T-helper 17 cell (primary cell): ENCODE measurements at places on chromosomes 16 and 17.

DNA sequence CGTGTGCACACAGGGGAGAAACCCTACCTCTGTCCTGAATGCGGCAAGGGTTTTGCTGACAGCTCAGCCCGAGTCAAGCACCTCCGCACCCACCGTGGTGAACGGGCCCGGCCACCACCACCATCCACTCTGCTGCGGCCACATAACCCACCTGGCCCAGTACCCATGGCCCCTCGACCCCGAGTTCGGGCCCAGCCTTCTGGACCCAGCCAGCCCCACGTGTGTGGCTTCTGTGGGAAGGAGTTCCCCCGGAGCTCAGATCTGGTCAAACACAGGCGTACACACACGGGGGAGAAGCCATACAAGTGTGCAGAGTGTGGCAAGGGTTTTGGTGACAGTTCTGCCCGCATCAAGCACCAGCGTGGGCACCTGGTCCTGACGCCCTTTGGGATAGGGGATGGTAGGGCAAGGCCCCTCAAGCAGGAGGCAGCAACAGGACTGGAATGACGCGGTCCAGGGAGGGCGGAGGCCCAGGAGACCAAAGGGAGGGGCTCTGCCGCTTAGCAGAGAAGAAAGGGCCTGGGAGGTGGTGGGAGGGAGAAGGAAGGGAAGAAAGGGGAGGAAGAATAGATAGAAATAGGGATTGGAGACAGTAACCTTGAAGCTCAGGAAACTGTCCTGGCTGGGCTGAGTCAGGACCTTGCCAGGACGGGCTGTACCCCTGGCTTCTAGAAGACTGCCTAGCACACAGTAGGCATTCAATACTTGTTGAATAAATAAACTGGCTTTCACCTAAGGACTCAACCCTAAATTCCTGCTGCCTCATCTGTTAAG lies 3.6 kb downstream of the ZNF48 start:
- DNase-seq, result no peak

GRCh38 chr17:29838961-29839360 lies 91.1 kb downstream of the SSH2 start:
- DNase-seq, result no peak

- DNase-seq, result no peak
These were observed 41.8 kb downstream of the TEKT5 start for GRCh38 chr16:10652730-10653590.

DNA sequence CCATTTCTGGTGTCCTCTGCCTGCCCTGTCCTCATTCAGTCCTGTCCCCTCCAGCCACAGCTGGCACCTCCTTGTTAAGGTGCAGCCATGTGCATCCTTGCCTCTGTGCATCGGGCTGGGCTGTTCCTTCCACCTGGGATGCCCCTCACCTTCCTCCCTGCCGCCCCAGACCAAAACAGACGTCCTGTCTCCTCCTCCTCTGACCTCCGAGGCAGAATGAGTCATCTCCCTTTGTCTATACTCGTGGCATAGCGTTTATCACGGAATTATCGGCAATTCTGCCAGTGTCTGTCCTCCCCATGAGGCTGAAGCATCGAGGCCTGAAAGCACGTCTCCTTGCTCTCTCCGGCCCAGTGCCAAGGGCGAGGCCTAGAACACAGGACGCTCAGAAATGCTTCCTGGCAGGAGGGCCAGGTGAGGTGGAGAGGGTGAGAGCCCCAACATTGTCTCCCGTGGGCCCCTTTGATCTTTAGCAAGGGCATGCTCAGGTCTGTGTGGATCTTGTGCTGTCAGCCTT lies 4.6 kb downstream of the RAI1 start:
- DNase-seq, result no peak

DNA sequence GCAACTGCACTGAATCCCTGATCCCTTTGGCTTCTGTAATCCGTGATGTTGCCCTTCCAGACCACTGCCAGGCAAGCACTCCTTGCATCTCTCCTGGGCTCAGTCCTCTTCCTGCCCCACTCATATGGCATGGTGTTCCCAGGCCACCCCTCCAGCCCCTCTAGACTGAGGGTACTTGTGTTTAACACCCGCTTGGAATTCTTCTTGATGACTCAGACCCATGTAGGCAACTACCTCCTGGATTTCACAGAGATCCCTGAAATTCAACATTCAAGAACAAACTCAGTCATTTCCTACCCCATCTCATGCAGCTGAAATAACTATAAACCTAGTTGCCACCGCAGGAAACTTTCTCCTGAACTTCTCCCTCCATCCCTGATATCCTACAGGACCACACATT lies 541.9 kb upstream of the CDH11 start:
- no peak for DNase-seq

GRCh38 chr17:8222380-8222629 lies 11.9 kb upstream of the AURKB start:
- DNase-seq, result no peak

DNA sequence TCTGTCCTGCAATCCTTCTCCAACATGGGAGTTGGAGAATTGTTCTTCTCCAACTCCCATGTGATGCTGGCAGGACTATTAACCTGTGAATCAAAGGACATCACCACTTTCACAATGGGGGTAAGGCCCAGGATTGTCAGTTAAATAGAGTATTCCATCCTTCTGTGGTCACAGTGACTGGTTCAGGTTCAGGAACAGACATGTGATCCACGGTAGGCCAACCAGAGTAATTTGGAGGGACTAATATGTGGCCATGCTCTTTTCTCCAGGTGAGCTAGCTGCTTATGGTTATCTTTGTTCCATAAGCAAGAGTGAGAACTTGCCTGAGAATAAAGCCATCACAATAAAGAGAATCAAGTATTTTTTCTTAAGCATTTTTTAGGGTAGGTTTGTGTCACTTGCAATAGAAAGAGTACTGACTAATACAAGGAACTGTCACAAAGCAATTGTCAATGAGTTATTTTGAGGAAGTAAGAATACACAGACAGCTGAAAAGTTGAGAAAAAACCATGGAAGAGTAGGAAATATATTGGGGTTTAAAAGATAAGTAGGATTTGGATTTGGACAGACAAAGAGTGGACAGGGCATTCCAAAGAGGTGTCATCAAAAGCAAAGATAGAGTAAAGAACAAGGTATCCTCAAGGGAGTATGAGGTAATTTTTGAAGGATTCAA lies 63.4 kb downstream of the BRIP1 start:
- no peak for DNase-seq

- no peak for DNase-seq
These were observed 740.9 kb downstream of the CDH8 start for GRCh38 chr16:61295311-61295710.

GRCh38 chr17:18006495-18007239 lies 32.3 kb downstream of the ATPAF2 start:
- DNase-seq, result no peak

DNA sequence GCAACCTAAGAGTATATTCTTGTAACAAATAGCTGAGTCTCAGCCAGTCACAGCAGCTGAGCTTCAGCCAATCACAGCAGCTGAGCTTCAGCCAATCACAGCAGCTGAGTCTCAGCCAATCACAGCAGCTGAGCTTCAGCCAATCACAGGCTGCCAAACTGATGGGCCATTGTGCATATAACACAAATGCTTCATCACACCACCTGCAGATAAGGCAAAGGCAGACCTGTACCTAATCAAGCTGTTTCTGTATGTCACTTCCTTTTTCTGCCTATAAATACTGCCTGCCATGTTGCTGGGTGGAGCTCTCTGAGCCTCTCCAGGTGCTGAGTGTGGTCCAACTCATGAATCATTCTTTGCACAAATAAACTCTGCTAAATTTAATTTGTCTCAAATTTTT lies 19.9 kb downstream of the MYH13 start:
- DNase-seq, result no peak

- DNase-seq, result no peak
These were observed 129.0 kb downstream of the CCDC144A start for GRCh38 chr17:16818821-16819683.

DNA sequence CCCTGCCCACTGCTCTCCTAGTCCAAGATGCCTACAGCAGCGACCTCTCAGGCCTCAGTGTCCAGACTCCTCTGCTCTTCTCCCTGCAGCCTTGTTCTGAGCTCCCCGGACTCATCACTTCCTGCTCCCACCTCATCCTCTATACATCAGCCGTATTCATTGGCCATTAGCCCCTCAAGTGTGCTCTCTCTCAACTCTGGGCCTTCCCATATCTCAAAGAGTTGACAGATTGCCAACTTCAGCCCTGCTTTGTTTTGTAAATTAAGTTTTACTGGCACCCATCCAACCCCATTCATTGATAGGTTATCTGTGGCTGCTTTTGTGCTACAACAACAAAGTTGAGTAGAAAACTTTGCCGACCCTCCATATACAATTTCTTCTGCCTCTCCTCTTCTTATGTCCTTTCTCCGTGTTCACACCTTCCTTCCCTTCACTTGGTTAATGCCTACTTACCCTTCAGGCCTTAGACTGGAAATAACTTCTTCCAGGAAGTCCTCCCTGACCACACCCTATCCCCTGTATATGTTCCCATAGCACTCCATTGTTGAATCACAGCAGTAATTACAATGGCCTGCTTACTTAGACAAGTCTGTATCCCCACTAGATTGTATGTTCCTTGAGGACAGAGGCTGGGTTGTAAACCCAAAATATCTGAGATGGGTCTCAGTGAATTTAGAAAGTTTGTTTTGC lies 63.4 kb upstream of the TANC2 start:
- DNase-seq, result no peak

DNA sequence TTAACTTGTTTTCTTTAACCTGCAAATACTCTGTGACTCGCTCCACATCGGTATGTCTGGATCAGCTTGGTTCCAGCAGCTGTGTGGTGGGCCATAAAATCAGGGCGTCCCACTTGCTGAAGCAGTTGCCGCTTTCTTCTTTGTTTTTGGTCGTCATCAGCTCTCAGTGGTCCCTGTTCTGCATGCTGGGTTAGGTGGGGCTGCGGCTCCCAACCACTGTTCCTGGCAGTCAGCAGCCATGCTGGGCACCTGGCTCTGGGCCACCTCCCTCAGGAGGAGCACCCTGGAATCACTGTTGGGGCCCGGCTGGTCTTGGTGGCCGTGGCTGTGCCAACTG lies 23.0 kb downstream of the MGRN1 start:
- no peak for DNase-seq

DNA sequence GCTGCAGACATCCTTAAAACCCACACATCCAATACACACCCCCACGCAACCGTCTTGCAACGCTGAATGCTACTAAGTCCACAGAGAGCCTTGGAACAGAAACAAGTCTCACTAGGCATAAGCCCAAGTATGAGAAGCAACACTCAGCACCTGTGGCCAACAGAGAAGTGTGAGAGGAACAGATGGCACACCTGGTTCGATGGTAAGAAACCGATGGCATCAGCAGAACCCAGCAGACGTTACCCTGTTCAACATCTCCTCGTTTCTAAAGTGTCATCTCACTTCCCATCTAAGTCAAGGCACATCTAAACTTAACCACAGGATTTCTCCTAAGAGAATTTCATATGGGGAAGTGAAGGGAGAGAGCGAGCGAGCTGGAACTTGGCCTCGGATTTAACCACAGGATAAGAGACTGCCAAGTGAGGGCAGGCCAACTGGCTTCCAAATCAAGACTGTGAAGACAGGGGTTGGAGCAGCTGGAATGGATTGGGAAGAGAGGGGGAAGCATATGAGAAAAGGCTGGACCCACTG lies 41.0 kb downstream of the NXPH3 start:
- DNase-seq, result no peak

DNA sequence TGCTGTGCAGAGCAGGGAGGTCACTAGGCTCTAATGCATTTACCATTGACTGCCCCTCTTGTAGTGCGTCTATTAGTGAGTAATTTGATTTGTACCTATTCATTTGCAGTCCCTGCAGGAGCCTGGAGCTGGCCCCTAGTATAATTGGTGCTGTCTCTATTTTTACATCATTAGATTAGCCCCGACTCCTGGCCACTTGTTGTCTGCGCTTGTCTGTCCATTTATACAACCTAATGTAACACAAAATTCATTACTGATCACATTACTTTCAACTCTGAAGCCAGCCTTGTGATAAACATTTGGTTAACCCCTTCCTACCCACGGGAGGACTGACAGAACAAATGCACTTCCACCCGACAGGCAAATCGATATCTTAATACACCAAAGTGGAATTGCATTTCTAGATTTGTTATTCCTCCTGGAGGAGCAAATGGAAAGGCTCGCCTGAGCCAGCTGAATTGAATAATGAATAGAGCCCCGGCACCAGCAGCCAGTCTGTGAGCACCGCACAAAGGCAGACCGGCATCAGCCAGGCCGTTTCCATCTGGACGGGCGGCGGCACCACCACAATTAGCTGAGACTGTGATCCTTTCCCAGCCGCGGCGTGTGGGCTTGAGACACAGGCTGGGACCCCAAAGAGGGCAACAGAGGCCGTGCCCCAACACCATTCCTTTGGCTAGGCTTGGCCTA lies 18.7 kb upstream of the TBX2 start:
- DNase-seq, result no peak

DNA sequence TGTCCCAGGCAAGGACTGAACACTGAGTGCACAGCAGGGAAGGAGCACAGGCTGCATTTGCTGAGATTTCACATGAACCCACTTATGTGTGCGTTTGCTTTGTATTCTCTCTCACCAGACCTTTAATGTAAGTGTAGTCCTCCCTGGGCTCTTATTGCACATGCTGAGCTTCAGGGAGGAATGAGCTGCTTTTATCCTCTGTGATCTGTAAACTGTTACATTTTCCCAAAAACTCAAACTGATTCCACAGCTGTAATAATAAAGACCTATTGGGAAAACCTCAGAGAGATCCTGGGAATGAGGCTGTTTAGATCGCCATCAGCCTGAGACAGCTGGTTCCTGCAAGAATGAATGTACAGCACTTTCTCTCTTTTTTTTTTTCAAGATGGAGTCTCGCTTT lies 53.6 kb upstream of the ADORA2B start:
- no peak for DNase-seq

- no peak for DNase-seq
These were observed 1.2 kb upstream of the SECTM1 start for GRCh38 chr17:82334622-82335394.

DNA sequence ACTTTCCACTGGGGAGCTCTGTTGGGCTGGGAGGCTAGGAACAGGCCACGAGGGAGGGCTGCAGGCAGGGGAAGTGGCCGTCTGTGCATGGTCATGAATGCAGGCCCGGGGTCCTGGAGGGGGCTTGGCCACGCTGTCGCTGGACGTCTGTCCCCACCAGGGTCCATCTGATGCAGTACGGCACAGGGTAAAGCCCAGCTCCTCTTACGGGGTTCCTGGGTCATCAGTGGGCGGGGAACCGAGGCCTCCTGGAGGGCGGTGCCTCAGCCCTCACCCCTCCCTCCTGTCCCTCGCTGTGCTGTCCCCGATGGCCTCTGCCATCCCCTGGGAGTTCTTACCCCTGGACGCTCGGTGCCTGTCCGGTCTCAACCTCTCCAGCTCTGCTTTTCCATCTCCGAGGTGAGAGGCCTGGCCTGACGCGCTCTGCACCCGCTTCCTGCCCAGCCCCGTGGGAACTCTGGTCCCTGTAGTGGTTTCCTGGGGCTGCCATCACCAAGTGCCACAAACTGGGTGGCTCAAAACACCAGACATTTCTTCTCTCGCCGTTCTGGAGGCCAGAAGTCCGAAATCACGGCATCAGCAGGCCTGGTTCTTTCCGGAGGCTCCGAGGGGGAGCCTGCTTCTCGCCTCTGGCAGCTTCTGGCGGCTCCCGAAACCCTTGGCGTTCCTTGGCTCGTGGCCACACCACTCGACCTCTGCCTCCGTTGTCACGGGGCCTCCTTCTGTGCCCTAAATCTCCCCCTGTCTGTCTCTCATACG lies 182.8 kb downstream of the SEC14L1 start:
- no peak for DNase-seq

- no peak for DNase-seq
These were observed 46.8 kb downstream of the SLC39A11 start for GRCh38 chr17:73045724-73046123.
